ENCODE measurements at places on chromosomes 1 and 21. TPM values are rescaled to one million over a fixed set of nuclear protein-coding genes. Genes with fewer than 3 reads are reported as not detected.
A peak's percentile ranks its signal among the peaks of the same experiment; 100 is the strongest.

PRPF38B gene
- 38.0 TPM for total RNA-seq

DNA sequence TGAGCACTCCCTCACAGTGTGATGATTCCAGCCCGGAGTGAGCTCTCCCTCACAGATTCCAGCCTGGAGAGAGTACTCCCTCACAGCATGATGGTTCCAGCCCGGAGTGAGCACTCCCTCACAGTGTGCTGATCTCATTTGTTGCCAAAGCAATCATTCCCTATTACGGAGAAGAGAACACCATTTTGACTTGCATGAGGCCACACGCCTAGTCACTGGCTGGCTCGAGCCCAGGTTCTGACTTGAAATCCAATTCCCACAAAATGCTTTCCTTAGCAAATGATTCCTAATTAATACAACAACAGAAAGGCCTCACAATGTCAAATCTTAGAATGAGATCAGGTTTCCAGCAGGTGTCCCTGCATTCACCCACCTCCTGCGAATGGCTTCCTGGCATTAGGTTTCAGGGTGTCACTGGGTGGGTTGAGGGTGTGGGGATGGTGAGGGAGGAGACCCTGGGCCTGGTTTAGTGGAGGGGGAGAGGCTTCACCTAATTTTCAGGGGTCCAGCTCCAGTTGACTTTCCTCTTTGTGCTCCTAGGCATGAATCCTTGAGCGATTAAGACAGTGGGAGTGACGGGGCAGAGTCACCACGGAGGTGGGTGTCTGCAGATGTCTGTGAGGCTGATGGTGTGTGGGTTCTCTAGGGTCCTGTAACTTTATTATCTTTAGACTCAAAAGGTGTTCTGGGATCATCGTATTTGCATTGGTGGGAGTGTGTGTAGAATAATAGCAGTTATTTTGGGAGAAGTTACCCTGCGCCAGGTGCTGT is 158.5 kb downstream of the KCNJ6 start:
- H3K27me3 ChIP-seq = peaks cover 67% of the 10 kb centered on the region
- H3K4me1 ChIP-seq = no peaks in the 10 kb centered on the region

GRCh38 chr1:8352471-8352845 is 34.5 kb downstream of the SLC45A1 start:
- H3K27ac ChIP-seq = no peak overlapping the region
- no peak for DNase-seq
- H3K36me3 ChIP-seq = no peaks in the 10 kb centered on the region

GRCh38 chr21:38250991-38251418 is 5.8 kb upstream of the KCNJ15 start:
- no peaks in the 10 kb centered on the region for H3K4me1 ChIP-seq
- H3K36me3 ChIP-seq = no peaks in the 10 kb centered on the region
- no peaks in the 10 kb centered on the region for H3K27me3 ChIP-seq
- H3K4me3 ChIP-seq = no peak overlapping the region
- no peak for DNase-seq

DNA sequence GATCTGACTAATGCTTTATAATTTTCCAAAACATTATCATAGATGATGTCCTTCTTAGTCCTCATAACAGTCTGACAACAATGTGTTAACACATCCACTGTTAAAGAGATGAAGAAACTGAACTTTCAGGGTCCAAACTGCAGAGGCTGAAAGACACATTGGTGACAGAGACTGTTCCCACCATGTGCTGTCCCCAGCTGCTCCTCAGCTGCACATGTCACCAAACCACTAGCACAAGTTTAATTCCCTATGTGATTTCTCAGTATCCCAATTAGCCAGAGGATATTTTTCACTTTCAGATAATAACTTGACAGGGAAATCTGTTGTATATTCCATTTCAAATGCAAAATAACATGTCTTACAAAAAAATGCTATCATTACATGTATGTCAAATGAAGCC is 24.6 kb downstream of the LAMC2 start:
- DNase-seq = no peak
- peaks cover 26% of the 10 kb centered on the region for H3K4me1 ChIP-seq
- H3K4me3 ChIP-seq = no peak overlapping the region
- peaks cover 7% of the 10 kb centered on the region for H3K36me3 ChIP-seq
- no peaks in the 10 kb centered on the region for H3K27me3 ChIP-seq
- H3K27ac ChIP-seq = no peak overlapping the region

DNA sequence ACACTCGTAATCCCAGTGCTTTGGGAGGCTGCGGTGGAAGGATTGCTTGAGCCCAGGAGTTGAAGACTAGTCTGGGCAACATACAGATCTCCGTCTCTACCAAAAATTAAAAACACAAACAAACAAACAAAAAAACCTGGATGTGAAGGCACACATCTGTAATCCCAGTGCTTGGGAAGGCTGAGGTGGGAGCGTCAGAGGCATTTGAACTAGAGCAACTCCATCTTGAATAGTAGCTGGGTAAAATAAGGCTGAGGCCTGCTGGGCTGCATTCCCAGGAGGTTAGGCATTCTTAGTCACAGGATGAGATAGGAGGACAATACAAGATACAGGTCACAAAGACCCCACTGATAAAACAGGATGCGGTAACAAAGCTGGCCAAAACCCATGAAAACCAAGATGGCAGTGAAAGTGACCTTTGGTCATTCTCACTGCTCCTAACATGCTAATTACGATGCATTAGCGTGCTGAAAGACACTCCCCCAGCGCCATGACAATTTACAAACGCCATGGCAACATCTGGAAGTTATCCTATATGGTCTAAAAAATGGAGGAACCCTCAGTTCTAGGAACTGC is 33.2 kb upstream of the RD3 start:
- DNase-seq = no peak
- H3K4me1 ChIP-seq = peaks cover 10% of the 10 kb centered on the region
- H3K27me3 ChIP-seq = no peaks in the 10 kb centered on the region
- H3K27ac ChIP-seq = no peak overlapping the region
- no peaks in the 10 kb centered on the region for H3K36me3 ChIP-seq

DNA sequence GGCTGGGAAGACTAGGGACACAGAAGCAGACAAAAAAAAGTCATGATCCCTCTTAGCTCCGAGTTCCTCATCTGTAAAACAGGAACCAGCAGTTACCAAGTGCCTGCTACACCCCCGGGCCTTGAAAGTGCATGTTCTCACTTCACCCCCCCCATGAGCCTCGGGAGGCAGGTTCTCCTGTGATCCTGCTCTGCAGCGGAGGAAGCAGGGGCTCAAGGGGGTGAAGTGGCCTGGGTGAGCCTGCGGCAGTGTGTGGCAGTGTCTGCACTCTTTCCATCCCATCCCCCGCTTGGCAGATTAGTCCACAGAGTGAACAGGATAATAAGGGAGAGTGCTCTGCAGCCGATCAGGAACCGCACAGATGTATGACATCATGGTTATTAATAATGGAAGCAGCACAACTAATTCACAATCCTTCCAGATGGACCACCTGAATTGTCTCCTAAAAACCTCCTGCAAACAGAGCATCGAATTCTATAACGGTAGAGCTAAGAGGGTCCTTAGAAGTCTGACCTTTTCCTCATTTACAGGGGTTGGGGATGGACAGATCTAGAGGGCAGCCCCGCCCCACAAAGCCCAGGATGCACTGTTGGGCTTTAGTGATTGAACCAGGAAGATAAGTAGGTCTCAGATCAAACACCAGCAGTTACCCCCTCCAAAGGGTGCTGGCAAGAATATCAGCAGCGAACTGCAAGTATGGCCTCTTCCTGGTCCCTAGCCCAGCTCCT is 174.1 kb upstream of the EDN2 start:
- no peaks in the 10 kb centered on the region for H3K36me3 ChIP-seq
- H3K4me1 ChIP-seq = peaks cover 18% of the 10 kb centered on the region
- H3K4me3 ChIP-seq = no peak overlapping the region
- no peak for DNase-seq

DNA sequence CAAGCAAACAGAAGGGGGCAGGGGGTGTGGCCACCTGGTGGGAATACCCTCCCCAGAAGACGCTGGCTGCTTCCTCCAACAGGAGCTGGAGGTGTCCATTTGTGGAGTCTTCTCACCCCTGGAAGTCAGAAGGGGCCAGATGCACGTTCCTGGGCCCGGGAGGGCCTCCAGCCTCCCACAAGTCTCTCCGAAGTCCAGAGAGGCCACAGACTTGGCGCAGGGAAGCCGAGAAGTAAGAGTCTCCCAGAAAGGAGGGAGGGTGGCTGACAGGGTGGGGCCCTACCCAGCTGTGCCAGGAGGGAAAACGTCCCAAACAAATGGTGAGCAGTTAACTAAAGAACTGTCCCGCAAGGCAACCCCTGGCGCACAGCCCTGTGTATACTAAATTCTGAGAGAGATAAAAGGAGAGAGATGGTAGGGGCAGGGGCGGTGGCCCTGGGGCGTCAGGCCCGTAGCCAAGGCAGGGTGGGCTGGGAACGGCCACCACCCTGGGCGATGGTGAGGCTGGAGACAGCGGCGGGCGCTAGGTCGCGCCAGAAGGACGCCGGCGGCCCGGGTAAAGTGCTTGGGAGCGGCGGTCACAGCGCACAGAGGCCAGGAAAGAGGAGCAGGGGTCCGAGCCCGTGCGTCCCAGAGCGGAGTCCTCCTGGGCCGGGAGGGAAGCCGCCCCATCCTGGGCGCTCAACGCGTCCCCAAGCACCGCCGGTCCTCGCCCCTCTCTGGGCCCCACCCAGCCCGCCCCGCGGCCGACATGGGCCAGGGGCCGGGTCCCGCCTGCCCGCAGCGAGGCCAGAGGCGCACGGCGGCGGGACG is 1.2 kb downstream of the CHD5 start:
- H3K36me3 ChIP-seq = no peaks in the 10 kb centered on the region
- H3K27ac ChIP-seq = no peak overlapping the region
- no peak for DNase-seq
- H3K4me1 ChIP-seq = 0 out of 2 replicates have a peak, but pooled peaks cover 10% of the 10 kb centered on the region
- H3K4me3 ChIP-seq = no peak overlapping the region

DNA sequence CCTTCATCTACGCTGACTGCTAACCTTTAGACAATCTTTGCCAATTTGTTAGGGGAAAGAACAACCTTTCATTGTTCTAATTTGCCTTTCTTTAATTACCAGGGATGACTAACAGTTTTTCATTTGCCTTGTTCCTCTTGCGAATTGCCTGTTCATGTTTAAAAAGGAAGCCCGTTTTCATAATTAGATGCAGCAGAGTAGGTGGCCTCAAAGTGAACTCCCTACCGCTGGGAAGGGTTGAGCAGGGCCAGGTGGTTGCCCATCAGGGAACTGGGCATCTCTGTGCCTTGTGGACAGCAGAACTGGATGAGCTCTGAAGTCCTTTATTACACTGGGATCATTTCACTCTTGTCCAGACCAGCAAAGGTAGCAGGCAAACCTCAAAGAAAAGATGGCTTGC is 59.0 kb downstream of the HIVEP3 start:
- 0 out of 2 replicates have a peak, but pooled peaks cover 5% of the 10 kb centered on the region for H3K36me3 ChIP-seq
- H3K4me1 ChIP-seq = peaks cover 86% of the 10 kb centered on the region
- no peak for DNase-seq
- H3K27ac ChIP-seq = peak overlapping the region; percentile 75
- no peaks in the 10 kb centered on the region for H3K27me3 ChIP-seq

- no peaks in the 10 kb centered on the region for H3K36me3 ChIP-seq
- no peak overlapping the region for H3K4me3 ChIP-seq
- no peak for DNase-seq
- H3K27me3 ChIP-seq = no peaks in the 10 kb centered on the region
- no peaks in the 10 kb centered on the region for H3K4me1 ChIP-seq
Observed at GRCh38 chr1:168442931-168443330, 100.9 kb downstream of the XCL2 start.

GRCh38 chr1:15788624-15789301 is 18.7 kb downstream of the UQCRHL start:
- H3K4me1 ChIP-seq = peaks cover 36% of the 10 kb centered on the region
- no peaks in the 10 kb centered on the region for H3K36me3 ChIP-seq
- H3K27ac ChIP-seq = peak overlapping the region; percentile 74
- no peaks in the 10 kb centered on the region for H3K27me3 ChIP-seq

GRCh38 chr1:11629184-11630016 is 24.8 kb downstream of the FBXO2 start:
- peaks cover 64% of the 10 kb centered on the region for H3K27me3 ChIP-seq
- no peaks in the 10 kb centered on the region for H3K36me3 ChIP-seq
- H3K4me3 ChIP-seq = no peak overlapping the region
- no peak overlapping the region for H3K27ac ChIP-seq

- no peak overlapping the region for H3K27ac ChIP-seq
- H3K36me3 ChIP-seq = peaks cover 22% of the 10 kb centered on the region
Observed at GRCh38 chr1:203860396-203861025, 888 bp upstream of the SNRPE start.
